ENCODE measurements at places on chromosomes 7 and 10. TPM values are rescaled to one million over a fixed set of nuclear protein-coding genes. Genes with fewer than 3 reads are reported as not detected.

Gene EEF1AKMT2
- total RNA-seq, result 29.3 TPM

Gene AGMO
- 0.93 TPM for total RNA-seq

Gene A1CF
- not detected for total RNA-seq

Gene ZNF503
- total RNA-seq, result 10.8 TPM

Gene LIPJ
- total RNA-seq, result under 0.01 TPM

Gene WNT16
- under 0.01 TPM for total RNA-seq

Gene NOLC1
- total RNA-seq, result 22.1 TPM

Gene AZGP1
- total RNA-seq, result not detected

Gene SPDYE6
- total RNA-seq, result not detected

Gene ADCYAP1R1
- under 0.01 TPM for total RNA-seq

Gene FOXP2
- total RNA-seq, result 2.2 TPM

Gene UNC5B
- total RNA-seq, result 22.4 TPM

Gene ANKRD1
- total RNA-seq, result 2.2 TPM

Gene DYDC2
- total RNA-seq, result not detected

Gene SH2D4B
- total RNA-seq, result not detected

Gene HOXA2
- 0.79 TPM for total RNA-seq

Gene EPHA1
- total RNA-seq, result not detected

Gene RNF148
- total RNA-seq, result 0.40 TPM

Gene ITIH5
- total RNA-seq, result 0.19 TPM

Gene DYDC1
- not detected for total RNA-seq

Gene LGI1
- 0.12 TPM for total RNA-seq

Gene CTTNBP2
- 1.9 TPM for total RNA-seq

Gene GNGT1
- not detected for total RNA-seq

Gene FAM25G
- not detected for total RNA-seq

Gene EN2
- not detected for total RNA-seq

Gene SERPINE1
- total RNA-seq, result 413 TPM

Gene AP4M1
- total RNA-seq, result 24.6 TPM

Gene SCIN
- under 0.01 TPM for total RNA-seq

Gene MMD2
- total RNA-seq, result not detected

Gene LEP
- not detected for total RNA-seq

Gene PRRT4
- under 0.01 TPM for total RNA-seq

Gene TFR2
- total RNA-seq, result 0.40 TPM

Gene ZNF239
- total RNA-seq, result 3.4 TPM

Gene AKR1B1
- 72.8 TPM for total RNA-seq

Gene RNF32
- total RNA-seq, result 1.2 TPM

Gene SPDYE8
- total RNA-seq, result not detected

Gene GPER1
- total RNA-seq, result 3.2 TPM

Gene TMEM213
- total RNA-seq, result not detected

Gene CYP2C8
- not detected for total RNA-seq

Gene SLC18A2
- not detected for total RNA-seq

Gene BLNK
- not detected for total RNA-seq

Gene MGMT
- 21.0 TPM for total RNA-seq

Gene NSMCE4A
- 26.6 TPM for total RNA-seq

Data from aortic smooth muscle cell (primary cell).